ENCODE measurements at places on chromosomes 16 and 17.
A peak's percentile ranks its signal among the peaks of the same experiment; 100 is the strongest.

DNA sequence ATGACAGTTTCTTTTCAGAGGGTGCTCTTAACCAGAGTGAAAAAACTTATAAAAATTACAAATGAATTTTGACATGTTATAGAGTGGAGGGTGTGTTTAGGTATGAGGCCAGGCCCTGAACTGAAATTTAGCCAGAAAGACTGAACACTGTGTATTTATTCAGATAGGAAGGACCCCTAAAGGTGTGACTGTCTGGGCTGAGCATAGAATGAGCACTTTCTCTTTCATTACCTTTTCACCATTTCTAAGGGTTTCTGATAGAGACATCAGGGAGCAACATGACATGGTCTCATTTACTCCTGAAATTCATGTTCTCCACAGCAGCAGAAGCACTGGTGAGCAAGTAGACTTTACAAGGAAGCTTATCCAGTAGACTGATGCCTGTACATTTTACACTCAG, 32.9 kb downstream of the MRTFB start:
- DNase-seq = no peak

DNA sequence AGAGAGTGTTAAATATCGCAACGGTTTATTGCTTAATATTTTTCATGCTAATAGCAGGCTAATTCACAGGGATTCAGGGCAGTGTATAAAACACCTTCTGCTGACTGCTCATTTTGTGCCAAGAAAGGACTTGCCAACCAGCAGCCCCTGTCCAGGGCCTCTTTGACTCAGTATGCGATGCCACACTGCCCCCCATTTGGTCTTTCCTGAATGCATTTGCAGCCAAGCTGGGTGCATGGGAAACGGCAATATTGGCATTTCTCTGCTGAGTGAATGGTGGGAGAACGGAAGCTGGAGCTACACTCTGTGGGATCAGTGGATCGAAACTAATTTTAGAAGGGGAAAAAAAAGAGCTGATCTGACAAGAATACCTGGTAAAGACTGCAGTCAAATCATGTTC, 152.9 kb upstream of the C16orf82 start:
- no peak for DNase-seq

GRCh38 chr16:10987361-10988163, 43.2 kb downstream of the CLEC16A start:
- DNase-seq = no peak

GRCh38 chr17:10614536-10615155, 42.5 kb downstream of the MYH3 start:
- no peak for DNase-seq

DNA sequence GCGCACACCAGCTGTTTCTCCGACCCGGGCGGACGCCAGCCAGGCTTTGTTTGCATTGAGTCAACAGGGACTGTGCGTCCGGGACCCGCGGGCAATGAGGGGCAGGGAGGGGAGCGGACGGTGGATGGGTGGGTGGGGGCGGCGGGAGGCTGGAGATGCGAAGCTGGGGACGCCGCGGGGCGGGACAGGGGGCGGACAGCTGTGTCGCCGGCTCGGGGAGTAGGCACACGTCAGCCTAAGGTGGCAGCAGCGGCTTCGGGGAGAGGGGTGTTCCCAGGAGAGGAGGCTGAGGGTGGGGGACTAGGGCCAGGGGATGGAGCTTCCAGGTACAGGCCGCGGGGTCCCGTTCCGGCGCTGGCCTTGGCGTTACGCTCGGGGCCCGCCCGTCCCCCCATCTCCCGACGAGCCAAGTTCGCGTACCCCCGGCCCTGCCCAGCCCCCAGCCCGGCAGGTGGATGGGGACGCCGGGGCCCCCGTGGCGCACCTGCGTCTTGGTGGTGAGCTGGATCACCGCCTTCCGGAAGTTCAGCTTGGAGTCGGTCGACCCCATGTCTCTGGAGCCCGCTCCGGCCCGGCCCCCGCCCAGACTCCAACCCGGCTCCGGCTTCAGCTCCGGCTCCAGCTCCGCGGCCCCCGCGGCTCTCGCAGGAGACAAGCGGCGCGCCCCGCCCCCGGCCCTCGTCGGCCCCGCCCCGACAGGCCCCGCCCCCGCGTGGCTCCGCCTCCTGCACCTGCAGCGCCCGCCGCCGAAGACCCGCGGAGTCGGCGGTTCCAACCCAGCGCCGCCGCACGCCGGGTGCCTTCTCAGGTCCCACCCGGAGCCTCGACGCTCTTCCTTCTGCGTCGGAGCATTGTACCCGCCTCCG, at the start of gene HID1:
Gene HID1, minus strand, starts transcription at position 653 of the 866 bp plus-strand sequence. Its CDS starts 103 bp downstream, at position 550.
- peak; percentile 75 for DNase-seq

DNA sequence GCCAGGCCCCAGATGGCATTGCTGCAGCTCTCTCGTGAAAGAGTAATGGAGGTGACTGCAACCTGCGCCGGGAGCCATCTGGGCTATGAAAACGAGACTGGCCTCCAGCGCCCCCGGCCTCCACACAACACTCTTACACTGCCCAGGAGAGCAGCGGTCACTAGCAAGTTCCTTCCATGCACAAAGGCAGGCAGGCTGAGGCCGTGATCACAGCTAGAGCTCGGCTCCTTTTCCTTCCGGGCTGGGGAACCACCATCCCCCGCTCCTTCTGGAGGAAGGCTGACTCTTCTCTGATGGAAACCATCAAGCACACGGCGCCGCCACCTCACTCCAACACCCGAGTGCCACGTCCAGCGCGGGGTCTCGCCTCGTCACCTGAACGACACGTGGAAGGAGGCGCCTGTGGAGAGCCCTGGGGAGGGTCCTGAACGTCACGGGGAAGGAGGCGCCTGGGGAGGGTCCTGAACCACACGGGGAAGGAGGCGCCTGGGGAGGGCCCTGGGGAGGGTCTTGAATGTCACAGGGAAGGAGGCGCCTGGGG, 61.9 kb downstream of the KLHDC4 start:
- DNase-seq = no peak

DNA sequence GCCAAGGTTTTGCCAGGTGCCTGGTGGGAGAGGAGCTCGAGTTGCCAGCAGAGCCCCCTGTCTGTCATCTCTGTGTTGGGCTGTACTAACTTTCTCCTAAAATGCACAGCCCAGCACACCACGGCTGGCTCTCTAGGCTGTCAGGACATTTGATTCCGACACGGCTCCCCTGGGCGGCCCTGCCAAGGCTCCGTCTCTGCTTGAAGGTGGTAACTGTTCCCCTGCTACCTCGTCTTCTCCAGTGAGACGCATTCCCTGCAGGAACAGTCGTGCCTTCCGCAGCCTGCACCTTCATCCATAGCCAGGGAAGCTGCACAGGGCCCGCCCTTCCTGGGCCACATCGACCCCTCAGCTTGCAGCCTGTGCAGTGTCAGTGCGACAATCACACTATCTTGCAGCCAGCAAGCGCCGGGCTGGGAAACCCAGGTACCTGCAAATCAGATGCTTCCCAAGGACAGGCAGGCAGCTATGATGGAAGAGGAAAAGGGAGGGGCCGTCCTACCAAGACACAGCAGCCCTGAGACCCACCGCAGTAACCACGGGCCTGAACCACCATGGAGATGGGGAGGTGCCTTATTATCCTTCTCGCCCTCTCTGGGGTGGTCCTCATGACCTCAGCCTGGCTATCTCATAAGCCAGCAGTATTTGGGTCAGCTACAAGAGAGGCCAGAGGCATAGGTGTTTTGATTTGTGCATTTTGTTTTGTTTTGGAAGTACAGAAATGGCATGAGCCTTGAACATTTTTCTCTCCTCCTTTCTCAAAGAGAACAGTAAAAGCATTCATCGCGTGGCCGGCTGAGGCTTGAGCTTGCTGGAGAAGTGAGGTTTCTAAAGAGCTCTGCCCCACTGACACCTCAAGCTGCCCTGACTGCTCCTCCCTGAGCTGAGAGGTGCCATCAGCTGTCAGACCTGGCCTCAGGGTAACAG, 361.7 kb upstream of the TNRC6C start:
- DNase-seq = no peak

DNA sequence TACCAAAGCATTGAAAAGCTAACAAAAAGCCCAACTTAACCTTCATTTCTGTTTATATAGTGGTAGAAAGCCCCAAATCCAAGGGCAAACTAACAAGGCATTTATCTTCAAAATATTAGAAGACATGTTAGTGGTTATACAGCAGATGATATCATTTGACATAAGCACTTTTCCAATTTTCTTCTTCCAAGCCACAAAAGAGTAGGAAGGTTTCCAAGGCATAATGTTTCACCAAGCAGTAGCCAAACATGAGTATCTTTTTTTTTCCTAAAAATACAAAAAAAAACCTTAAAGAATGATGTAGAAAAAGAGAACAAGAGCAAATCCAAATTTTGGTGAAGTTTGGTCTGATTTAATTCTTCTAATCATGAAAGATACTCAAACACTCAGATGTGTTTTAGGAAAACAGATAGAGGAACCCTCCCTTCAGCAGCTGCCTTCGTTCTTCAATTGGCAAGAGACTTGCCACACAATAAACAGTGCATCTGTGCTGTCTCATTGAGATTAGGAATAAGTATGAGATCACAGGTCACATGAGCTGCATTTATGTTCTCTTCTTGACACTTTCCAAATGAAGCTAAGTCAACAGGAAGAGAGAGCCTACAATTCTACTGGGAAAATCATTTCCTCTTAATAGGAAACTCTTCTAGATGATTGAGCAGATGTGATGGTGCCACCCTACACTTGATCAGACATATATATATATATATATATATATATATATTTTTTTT, 106.7 kb downstream of the TTC19 start:
- DNase-seq = no peak

DNA sequence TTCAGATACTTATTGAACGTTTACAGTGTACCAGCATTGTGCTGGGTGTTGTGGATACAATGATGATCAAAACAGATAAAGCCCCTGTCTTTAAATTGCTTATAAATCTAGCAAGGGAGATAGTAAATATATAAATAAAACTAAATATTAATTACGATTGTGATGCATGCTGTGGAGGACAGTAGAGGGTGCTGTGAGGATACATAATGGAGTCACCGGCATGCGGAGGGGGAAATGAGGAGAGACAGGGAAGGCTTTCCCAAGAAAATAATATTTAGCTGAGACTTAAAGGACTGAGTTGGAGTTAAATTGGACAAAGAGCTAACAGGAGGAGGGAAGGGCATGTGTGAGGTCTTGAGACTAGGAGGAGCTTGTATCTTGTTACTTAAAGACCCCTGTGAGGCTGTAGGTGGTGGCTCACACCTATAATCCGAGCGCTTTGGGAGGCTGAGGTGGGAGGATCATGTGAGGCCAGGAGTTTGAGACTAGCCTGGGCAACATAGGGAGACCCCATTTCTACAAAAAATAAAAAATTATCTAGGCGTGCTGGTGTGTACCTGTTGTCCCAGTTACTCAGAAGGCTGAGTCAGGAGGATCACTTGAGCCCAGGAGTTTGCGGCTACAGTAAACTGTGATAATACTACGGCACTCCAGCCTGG, 2.4 kb downstream of the DHRS7B start:
- DNase-seq = no peak

- DNase-seq = no peak
These were observed 52.0 kb upstream of the SDK2 start for GRCh38 chr17:73696251-73696650.

- no peak for DNase-seq
These were observed 72.2 kb upstream of the METTL9 start for GRCh38 chr16:21526923-21527807.
